Activated CD8-positive, alpha-beta memory T cell treated with anti-CD3 and anti-CD28 coated beads for 36 hours (primary cell): ENCODE measurements at places on chromosomes 5 and 9. TPM values are rescaled to one million over a fixed set of nuclear protein-coding genes. Genes with fewer than 3 reads are reported as not detected.

Gene C9
- not detected for total RNA-seq

Gene ANKRD34B
- total RNA-seq: not detected

Gene PCDHB6
- not detected for total RNA-seq

Gene TMEM252
- not detected for total RNA-seq

Gene IL5
- 18.7 TPM for total RNA-seq

Gene ANXA2R
- 1.9 TPM for total RNA-seq

Gene SH3GL2
- total RNA-seq: not detected

Gene PIP5K1B
- total RNA-seq: 3.1 TPM

Gene STPG3
- total RNA-seq: not detected

Gene DMRT3
- not detected for total RNA-seq

Gene DBH
- not detected for total RNA-seq

Gene SLC4A9
- not detected for total RNA-seq

Gene PTRH1
- total RNA-seq: 27.8 TPM

Gene SAPCD2
- total RNA-seq: 16.5 TPM

Gene EMB
- 107 TPM for total RNA-seq

Gene SPAAR
- not detected for total RNA-seq

Gene RGP1
- 17.3 TPM for total RNA-seq

Gene TBC1D2
- 2.9 TPM for total RNA-seq

Gene JMY
- total RNA-seq: 5.7 TPM

Gene CCNO
- 0.19 TPM for total RNA-seq

Gene OR1Q1
- total RNA-seq: not detected

Gene PCAT7
- total RNA-seq: not detected

Gene HK3
- 0.06 TPM for total RNA-seq

Gene EQTN
- total RNA-seq: not detected

Gene MARCOL
- total RNA-seq: not detected

Gene GRIA1
- total RNA-seq: not detected

Gene NFIB
- total RNA-seq: not detected

Gene EPB41L4A
- 0.04 TPM for total RNA-seq

Gene ZNF879
- total RNA-seq: 2.4 TPM

Gene DDX4
- not detected for total RNA-seq

Gene PCDHGA10
- total RNA-seq: 0.08 TPM

Gene CARTPT
- total RNA-seq: not detected

Gene EIF4EBP3
- 14.1 TPM for total RNA-seq

Gene GRXCR2
- total RNA-seq: not detected

Gene LCNL1
- 0.10 TPM for total RNA-seq

Gene XRCC4
- total RNA-seq: 10.8 TPM

Gene GMCL2
- not detected for total RNA-seq

Gene DEPDC1B
- total RNA-seq: 16.5 TPM

Gene ADAMTS19
- not detected for total RNA-seq

Gene KIF12
- not detected for total RNA-seq

Gene BRD3
- 37.2 TPM for total RNA-seq

Gene UBE2QL1
- total RNA-seq: not detected

Gene FIBCD1
- total RNA-seq: not detected

Gene MATR3
- 210 TPM for total RNA-seq

Gene MLANA
- total RNA-seq: not detected

Gene ARHGEF39
- 13.7 TPM for total RNA-seq

Gene PROB1
- total RNA-seq: 8.2 TPM

Gene CTNND2
- total RNA-seq: not detected

Gene HEMGN
- total RNA-seq: 0.70 TPM
